ENCODE measurements at places on chromosomes 2 and 18. TPM values are rescaled to one million over a fixed set of nuclear protein-coding genes. Genes with fewer than 3 reads are reported as not detected.

GRCh38 chr18:38076346-38077070, 510.9 kb upstream of the CELF4 start:
- H3K4me1 ChIP-seq, result no peaks in the 10 kb centered on the region
- no peaks in the 10 kb centered on the region for H3K27me3 ChIP-seq
- no peak overlapping the region for H3K27ac ChIP-seq
- no peak overlapping the region for H3K4me3 ChIP-seq
- no peaks in the 10 kb centered on the region for H3K36me3 ChIP-seq

Gene FIGLA
- total RNA-seq, result not detected

- peak overlapping the region; percentile 59 for H3K4me3 ChIP-seq
- peak overlapping the region; percentile 92 for H3K27ac ChIP-seq
- H3K36me3 ChIP-seq, result peaks cover 72% of the 10 kb centered on the region
- peak; percentile 67 for DNase-seq
These were observed 59.2 kb downstream of the DOCK10 start for GRCh38 chr2:224982910-224983711.

DNA sequence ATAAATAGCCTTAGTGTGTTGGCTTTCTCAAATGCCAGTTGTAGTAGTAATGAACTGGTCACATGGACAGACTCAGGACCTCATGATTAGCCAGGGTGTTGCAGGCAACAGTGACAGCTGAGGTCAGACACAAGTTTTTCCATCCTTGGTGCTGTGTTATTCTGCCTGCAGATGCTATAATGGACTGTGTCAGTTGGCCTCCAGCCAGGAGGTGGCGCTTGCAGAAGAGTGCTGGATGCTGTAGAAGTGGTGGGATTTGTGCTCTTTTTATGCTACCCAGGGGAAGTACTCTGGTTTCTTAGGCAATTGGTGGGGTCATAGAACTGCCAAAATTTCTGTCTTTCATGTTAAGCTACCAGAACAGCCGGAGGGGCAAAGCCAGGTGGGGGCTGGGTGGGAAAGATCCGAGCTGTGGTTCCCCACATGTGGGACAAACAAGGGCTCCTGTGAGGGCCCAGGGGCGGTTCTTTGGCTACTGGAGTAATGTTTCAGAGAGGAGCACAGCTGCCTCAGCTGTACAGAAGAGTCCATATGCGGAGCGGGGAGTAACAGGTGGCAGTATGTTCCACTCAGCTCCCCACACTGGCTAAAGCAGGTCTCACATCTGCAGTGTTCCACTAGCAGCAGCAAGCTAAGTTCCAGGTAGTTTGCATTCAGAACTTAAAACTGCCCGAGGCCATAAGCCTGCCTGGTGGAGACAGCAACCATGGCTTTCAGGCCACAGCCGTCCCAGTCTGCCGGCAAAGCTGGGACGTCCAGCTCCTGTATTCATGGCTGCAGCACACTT, 104.4 kb downstream of the GULP1 start:
- no peak overlapping the region for H3K27ac ChIP-seq
- H3K4me1 ChIP-seq, result no peaks in the 10 kb centered on the region
- H3K27me3 ChIP-seq, result no peaks in the 10 kb centered on the region
- no peaks in the 10 kb centered on the region for H3K36me3 ChIP-seq

- DNase-seq, result peak; percentile 6
- H3K36me3 ChIP-seq, result peaks cover 31% of the 10 kb centered on the region
- H3K27ac ChIP-seq, result no peak overlapping the region
- H3K4me1 ChIP-seq, result peaks cover 1% of the 10 kb centered on the region
- no peaks in the 10 kb centered on the region for H3K27me3 ChIP-seq
These were observed 34.7 kb downstream of the FAM228A start for GRCh38 chr2:24209389-24210105.

- no peaks in the 10 kb centered on the region for H3K4me1 ChIP-seq
- H3K4me3 ChIP-seq, result no peak overlapping the region
- H3K27ac ChIP-seq, result no peak overlapping the region
These were observed 37.4 kb downstream of the LYPD6B start for GRCh38 chr2:149075853-149076252.

DNA sequence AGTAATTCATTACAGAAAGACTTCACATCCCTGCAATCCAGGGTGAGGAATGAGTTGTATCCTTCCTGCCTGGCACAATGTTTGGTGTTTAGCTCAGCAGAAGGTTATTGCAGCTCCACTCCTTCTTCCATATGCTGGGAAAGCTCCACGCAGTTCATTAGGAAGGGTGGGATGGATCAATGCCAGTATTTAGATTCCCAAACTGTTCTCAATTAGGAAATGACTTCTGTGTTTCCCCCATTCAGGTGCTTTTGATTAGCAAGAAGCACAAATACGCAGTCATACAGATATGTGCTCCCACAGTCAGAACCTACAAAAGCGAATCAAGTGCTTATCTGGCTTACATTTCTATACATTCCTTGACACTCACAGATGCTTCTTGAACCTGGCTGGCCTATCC, 340.6 kb downstream of the NYAP2 start:
- no peak overlapping the region for H3K27ac ChIP-seq
- no peak for DNase-seq
- H3K27me3 ChIP-seq, result no peaks in the 10 kb centered on the region
- H3K4me3 ChIP-seq, result no peak overlapping the region

GRCh38 chr2:12074126-12074844, 327.9 kb downstream of the LPIN1 start:
- H3K27ac ChIP-seq, result no peak overlapping the region
- no peak for DNase-seq
- no peaks in the 10 kb centered on the region for H3K4me1 ChIP-seq
- no peak overlapping the region for H3K4me3 ChIP-seq
- H3K36me3 ChIP-seq, result no peaks in the 10 kb centered on the region
- peaks cover 18% of the 10 kb centered on the region for H3K27me3 ChIP-seq

GRCh38 chr18:47876813-47877212, 53.6 kb downstream of the SMAD2 start:
- no peaks in the 10 kb centered on the region for H3K27me3 ChIP-seq
- DNase-seq, result no peak
- H3K27ac ChIP-seq, result no peak overlapping the region
- peaks cover 5% of the 10 kb centered on the region for H3K4me1 ChIP-seq
- no peak overlapping the region for H3K4me3 ChIP-seq
- H3K36me3 ChIP-seq, result peaks cover 42% of the 10 kb centered on the region

Gene HOXD8
- not detected for total RNA-seq

Gene ALPG
- not detected for total RNA-seq

DNA sequence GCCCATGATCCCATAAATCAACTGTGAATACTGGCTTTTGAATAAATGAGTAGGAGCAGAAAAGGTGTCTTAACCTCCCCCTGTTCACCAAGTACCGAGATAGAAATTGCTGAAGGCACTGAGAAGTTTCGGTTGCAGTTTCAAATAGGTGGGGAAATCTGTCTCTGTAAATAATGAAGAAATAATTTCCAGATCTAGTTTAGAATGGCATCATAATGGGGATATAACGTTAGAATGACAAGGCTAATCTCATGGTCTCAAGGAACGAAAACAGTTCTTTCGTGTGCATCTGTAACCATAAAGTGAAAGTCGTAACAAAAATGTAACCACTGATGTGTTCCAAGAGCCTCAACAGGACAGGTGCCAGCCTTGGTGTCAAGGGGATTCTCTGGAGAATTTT, 49.9 kb upstream of the TMEM18 start:
- no peak overlapping the region for H3K27ac ChIP-seq
- H3K4me3 ChIP-seq, result no peak overlapping the region
- H3K36me3 ChIP-seq, result no peaks in the 10 kb centered on the region
- H3K4me1 ChIP-seq, result no peaks in the 10 kb centered on the region

Gene NAT8
- not detected for total RNA-seq

DNA sequence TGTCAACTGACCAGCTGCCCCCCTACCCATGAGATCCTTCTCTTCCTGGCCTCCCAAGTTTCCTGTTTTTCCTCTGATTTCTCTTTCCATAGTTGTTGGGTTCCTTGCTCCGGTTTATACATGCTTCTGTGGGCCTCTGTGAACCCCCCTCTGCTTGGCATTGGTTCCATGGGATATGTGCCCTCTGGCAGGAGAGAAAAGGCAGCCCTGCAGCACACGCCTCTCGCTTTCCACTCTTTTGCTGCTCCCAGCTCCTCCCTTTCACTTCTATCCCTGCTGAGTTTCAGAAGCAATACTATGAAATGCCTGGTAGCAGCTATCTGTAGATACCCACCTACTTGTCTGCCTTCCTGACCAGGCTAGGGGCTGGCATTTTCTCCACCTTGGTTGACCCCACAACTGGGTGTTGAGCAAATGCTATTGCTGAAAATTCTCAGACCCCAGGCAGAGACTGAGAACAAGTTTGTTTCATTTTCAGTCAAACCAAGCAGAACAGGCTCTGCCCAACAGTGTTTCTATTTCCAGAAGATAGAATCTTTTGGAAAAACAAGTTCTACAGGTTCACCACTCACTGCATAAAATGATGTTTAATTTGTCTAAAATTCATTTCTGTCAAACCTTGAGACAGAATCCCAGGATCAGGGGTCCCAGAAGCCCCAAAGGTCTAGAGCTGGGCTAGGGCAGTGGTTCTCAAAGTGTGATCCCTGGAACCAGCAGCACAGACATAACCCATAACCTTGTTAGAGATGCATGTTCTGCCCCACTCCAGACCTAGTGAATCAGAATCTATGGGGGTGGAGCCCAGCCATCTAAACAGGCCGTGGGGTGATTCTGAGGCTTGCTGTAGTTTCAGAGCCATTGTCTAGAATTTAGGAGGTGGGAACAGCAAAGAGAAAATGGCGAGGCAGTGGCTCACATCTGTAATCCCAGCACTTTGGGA, 13.4 kb downstream of the CAPG start:
- no peak overlapping the region for H3K27ac ChIP-seq
- no peak overlapping the region for H3K4me3 ChIP-seq
- H3K4me1 ChIP-seq, result peaks cover 14% of the 10 kb centered on the region
- H3K36me3 ChIP-seq, result peaks cover 58% of the 10 kb centered on the region
- no peak for DNase-seq

- H3K27ac ChIP-seq, result no peak overlapping the region
- H3K4me3 ChIP-seq, result no peak overlapping the region
- no peaks in the 10 kb centered on the region for H3K36me3 ChIP-seq
- DNase-seq, result no peak
- H3K27me3 ChIP-seq, result peaks cover 20% of the 10 kb centered on the region
These were observed 65.0 kb upstream of the NPAS2 start for GRCh38 chr2:100754951-100755350.

- H3K36me3 ChIP-seq, result peaks cover 65% of the 10 kb centered on the region
- H3K4me1 ChIP-seq, result peaks cover 74% of the 10 kb centered on the region
- no peaks in the 10 kb centered on the region for H3K27me3 ChIP-seq
- no peak for DNase-seq
- H3K4me3 ChIP-seq, result no peak overlapping the region
These were observed 83.8 kb downstream of the DOCK10 start for GRCh38 chr2:224958462-224958857.

GRCh38 chr18:32683044-32683443, 89.8 kb downstream of the KLHL14 start:
- no peaks in the 10 kb centered on the region for H3K27me3 ChIP-seq
- H3K4me3 ChIP-seq, result no peak overlapping the region
- H3K27ac ChIP-seq, result no peak overlapping the region
- no peak for DNase-seq

DNA sequence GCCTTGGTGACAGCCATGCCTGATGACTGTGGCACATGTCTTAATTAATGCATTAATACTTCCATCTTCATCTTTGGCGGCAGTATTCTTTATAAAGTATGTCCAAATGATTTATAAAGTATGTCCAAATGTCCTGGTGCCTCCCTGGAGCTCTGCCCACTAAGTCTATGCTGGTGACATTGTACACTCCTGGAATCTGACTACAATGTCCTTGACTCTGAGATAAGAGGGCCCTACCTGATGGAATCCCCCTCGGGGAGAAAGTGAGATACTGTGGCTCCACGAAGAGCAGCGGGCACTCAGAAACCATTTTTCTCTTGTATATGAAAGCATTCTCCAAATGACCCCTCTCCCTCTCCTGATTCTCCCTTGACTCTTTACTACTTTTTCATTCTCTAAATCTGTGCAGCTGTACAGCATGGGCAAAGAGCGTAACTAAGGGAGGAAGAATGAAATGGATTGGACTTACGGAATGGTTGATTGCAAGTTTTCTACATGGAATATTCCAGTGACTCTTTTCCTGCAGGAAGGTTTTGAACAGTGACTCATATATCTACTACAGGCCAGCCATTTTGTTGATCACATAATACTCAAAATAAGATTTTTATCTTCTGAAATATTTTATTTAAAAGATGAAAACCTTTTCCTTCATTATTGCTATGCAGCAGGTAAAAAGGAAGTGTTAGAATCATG, 17.3 kb downstream of the RAB12 start:
- H3K36me3 ChIP-seq, result peaks cover 62% of the 10 kb centered on the region
- H3K4me3 ChIP-seq, result no peak overlapping the region
- DNase-seq, result no peak
- no peaks in the 10 kb centered on the region for H3K27me3 ChIP-seq
- no peak overlapping the region for H3K27ac ChIP-seq

- no peaks in the 10 kb centered on the region for H3K36me3 ChIP-seq
- no peak for DNase-seq
- no peaks in the 10 kb centered on the region for H3K27me3 ChIP-seq
- H3K27ac ChIP-seq, result no peak overlapping the region
- no peak overlapping the region for H3K4me3 ChIP-seq
These were observed 130.6 kb downstream of the NXPH2 start for GRCh38 chr2:138649571-138649970.

Gene CXCR1
- 0.53 TPM for total RNA-seq

DNA sequence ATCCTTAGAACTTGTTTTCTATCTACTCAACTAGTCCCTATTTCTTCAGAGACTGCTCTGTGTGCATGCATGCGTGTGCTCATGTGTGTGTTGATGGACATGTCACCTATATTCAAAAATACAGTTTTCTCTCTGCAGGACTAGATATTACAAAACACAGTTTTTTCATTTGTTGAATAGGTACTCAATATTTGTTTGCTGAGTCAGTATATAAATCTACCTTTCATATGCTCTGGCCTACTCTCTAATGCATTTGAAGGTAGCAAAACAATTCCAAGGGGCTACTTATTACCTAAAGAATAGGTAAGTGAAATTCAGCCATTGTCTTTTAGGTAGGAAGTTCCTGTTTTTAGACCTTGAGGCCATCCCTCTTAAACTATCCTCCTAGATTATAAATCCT, 8.6 kb upstream of the UBE2E3 start:
- no peaks in the 10 kb centered on the region for H3K36me3 ChIP-seq
- no peak overlapping the region for H3K27ac ChIP-seq
- no peak overlapping the region for H3K4me3 ChIP-seq

- H3K4me3 ChIP-seq, result no peak overlapping the region
- H3K27ac ChIP-seq, result no peak overlapping the region
- H3K4me1 ChIP-seq, result peaks cover 5% of the 10 kb centered on the region
- DNase-seq, result no peak
- H3K27me3 ChIP-seq, result peaks cover 3% of the 10 kb centered on the region
- no peaks in the 10 kb centered on the region for H3K36me3 ChIP-seq
These were observed 32.8 kb downstream of the MAIP1 start for GRCh38 chr2:199988151-199988550.

DNA sequence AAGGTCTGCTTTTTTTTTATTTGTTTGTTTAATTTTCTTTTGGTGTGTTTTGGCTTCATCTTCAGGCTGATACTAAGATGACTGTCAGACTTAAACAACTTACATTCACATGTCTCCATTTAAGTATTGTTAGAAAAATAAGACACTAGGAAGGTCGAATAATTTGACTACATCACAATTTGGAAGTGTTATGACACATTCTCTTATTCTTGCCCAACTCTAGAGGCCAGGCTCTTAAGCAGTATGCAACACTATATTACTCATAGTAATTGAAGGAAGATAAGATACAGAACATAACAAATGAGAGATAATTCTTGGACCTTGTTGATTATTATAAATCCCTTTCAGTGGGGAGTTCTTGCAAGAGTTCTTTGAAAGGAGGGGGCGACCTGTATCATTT, 295.3 kb upstream of the COL3A1 start:
- H3K4me3 ChIP-seq, result no peak overlapping the region
- DNase-seq, result no peak
- no peaks in the 10 kb centered on the region for H3K4me1 ChIP-seq
- no peaks in the 10 kb centered on the region for H3K36me3 ChIP-seq

GRCh38 chr18:35468711-35469110, 29.0 kb downstream of the INO80C start:
- no peak overlapping the region for H3K4me3 ChIP-seq
- no peaks in the 10 kb centered on the region for H3K27me3 ChIP-seq
- H3K4me1 ChIP-seq, result no peaks in the 10 kb centered on the region

Gene AMER3
- total RNA-seq, result not detected
